ENCODE measurements at places on chromosomes 1 and 21.

DNA sequence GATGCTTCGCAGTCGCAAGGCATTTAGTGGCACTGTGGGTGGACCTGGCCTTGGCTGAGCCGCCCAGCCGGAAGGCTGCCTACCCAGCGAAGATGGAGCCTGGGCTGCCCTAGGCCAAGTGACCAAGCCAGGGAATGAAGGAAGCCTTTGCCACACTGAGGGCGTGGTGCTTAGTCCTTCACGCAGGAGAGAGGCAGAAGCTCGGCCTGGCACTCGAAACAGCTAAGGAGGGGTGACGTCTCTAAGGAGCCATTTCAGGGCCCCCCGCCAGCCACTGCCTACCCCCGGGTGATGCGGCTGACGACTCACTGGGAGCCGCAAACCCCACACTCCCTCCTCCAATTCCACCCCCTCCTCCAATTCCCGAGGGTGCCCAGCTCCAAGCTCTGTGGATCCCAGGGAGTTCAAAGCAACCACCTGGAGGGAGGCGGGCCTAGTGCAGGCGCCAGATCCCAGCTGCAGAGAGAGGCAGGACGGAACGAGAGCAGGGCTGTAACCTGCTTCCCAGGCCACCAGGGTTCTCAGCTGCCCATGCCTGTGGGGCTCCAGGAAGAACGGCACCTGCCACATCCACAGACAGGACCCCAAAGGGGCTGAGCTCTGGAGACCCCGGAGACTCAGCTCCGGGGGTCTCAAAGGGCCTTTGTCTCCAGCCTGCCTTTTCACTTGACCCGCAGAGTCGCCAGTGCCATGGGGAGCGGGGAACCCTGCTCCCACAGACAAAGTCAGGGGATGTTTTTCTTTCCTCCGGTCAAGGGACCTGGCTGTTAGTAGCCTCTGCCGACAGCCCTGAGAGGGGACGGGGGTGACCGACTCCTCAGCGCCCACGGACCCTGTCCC is 75.8 kb downstream of the ARHGEF16 start:
- DNase-seq, result no peak

GRCh38 chr1:234154320-234155251 is 218.7 kb upstream of the COA6 start:
- DNase-seq, result peak; percentile 12

- no peak for DNase-seq
These were observed 648 bp upstream of the TRAPPC3 start for GRCh38 chr1:36149973-36150295.

GRCh38 chr1:106222403-106222802 is 834.1 kb upstream of the PRMT6 start:
- DNase-seq, result no peak

DNA sequence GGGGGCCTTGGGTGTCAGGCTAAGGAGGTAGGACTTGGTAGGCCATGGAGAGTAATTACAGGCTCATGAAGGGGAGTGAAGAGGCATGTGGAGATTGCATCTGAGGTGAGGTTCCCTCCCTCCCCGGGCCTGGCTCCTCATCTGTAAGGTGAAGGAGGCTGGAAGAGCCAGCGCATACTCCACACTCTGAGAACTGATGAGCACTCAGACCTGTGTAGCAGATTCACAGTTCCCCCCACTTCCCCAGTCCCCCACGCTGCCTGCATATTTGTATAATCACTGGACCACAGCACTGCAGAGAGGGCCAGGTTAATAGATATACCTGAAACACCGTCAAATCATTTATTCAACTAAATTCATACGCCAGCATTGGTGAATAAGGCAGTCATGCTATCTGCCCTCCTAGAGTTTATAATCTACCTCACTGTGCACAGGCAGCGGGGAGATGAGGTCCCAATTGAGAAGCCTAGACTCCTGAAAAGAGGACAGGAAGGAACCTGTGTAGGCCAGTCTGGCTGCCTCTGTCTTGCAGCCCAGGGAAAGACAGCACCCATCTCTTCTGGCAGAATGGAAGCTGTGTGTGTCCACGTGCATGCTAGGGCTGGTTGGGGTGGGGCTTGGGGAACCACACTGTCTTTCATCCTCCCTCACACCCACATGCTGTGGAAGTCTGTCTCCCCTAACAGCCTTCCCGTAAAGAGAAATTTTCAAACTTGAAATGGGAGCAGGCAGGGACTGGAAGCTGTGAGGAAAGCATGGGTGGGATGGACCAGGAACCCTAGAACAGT is 110.6 kb upstream of the ATP1A1 start:
- no peak for DNase-seq

- no peak for DNase-seq
These were observed 133.4 kb downstream of the PLPPR5 start for GRCh38 chr1:98870959-98871903.

DNA sequence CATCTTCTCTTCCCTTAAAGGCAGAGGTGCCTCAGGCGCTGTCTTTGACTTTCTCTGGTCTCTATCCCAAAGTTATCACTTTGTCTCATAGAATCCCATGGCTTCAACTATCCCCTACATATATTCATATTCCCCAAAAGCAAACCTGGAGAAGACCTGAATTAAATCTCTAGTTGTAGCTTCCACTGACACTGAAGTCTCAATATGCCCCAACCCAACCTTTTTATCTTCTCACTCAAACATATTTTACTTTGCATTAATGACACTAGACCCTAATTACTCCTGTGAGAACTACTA is 354.5 kb upstream of the DUSP10 start:
- DNase-seq, result no peak

DNA sequence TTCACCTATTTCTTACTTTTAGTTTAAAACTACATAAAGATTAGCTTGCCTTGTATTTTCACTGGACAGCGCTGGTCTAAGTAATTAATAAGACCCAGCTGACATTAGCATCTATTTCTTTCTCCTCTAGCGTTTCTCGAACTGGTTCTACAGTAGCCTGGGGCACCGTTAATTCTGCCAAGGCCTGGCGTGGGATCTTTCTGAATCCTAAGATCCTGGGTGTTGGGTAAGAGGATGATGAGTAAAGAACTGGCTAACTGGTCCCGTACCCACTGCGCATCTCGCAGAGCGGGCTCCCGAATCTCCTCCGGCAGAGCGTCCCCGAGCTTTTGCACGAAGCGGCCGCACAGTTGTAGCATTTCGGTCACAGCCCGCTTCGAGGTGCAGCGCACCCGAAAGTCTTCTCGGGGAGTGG is 309 bp downstream of the NSL1 start:
- DNase-seq, result no peak

DNA sequence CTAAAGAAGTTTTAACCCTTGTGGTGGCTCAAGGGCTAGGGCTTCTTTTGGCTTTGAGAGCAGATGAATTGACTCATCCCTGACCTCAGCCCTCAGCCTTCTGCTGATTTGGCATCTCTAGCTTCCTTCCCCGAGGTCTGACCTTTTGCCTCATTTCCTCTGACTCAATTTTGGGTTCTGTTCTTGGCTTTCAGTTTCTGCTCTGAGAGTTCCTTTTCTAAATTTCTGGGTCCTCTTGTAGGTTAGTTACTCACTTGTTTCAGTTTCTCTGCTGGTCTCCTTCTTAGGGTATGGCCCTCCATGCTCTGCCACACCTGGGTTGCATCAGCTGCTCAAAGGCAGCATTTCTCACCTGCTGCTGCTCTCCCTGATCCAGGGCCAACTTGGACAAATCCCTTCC is 19.4 kb downstream of the PDE4B start:
- no peak for DNase-seq

- no peak for DNase-seq
These were observed 21.7 kb downstream of the INKA2 start for GRCh38 chr1:111717450-111717849.

GRCh38 chr1:50959303-50959912 is 659 bp downstream of the FAF1 start:
- DNase-seq, result no peak

Data from NCI-H524 treated with DMSO at 0.1 percent for 48 hours (cell line).